Omental fat pad (tissue), 4 donors: ENCODE measurements at places on chromosomes 7 and 10.

- DNase-seq, result no peak
Observed at GRCh38 chr7:102834466-102834865, 78.3 kb upstream of the LRRC17 start.

DNA sequence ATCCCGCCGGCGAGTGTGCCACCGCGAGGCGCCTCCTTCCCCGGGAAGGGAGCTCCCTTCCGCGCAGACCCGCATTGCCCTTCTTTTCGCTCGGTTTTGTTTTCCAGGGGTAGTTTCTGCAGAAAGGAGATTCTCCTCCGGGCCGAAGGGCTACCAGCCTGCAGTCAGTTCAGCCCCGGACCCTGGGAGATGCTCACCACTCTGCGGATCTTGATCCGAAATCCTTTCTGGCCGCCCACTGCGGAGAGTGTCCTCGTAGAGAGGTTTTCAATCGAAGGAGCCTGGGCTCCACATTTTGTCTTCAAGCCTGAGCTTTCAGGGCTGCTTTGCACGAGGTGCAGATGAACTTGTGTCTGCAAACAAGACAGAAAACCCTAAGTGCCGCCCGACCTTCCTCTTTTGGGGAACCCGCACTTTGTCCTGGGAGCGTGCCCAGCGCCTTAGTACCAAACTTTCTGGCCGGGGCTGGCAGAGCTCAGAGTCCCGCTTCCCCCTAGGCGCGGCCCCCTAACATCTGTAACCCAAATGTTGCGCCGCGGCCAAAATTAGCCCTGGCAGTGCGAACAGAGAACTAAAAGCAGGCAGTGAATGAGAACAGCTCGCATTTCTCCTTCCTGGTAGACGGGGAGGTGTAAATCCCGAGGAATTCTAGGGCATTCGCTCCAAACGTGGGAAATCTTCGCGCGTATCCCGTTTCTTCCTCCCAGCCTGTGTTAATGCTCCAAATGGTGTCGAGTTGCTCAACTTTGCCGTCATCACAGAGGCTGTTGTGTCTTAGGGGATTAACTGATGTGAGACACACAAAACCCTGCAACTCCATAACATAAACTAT lies 6.7 kb upstream of the EN2 start:
- no peak for DNase-seq

GRCh38 chr7:6551016-6551511 lies at the start of gene GRID2IP:
Gene GRID2IP, minus strand, starts transcription at chr7:6551461. Its CDS starts 25 bp downstream, at chr7:6551436.
- DNase-seq, result no peak

GRCh38 chr10:102713539-102713813 lies 721 bp downstream of the ARL3 start:
- DNase-seq, result no peak

GRCh38 chr7:116232350-116232749 lies 22.0 kb downstream of the TES start:
- no peak for DNase-seq

DNA sequence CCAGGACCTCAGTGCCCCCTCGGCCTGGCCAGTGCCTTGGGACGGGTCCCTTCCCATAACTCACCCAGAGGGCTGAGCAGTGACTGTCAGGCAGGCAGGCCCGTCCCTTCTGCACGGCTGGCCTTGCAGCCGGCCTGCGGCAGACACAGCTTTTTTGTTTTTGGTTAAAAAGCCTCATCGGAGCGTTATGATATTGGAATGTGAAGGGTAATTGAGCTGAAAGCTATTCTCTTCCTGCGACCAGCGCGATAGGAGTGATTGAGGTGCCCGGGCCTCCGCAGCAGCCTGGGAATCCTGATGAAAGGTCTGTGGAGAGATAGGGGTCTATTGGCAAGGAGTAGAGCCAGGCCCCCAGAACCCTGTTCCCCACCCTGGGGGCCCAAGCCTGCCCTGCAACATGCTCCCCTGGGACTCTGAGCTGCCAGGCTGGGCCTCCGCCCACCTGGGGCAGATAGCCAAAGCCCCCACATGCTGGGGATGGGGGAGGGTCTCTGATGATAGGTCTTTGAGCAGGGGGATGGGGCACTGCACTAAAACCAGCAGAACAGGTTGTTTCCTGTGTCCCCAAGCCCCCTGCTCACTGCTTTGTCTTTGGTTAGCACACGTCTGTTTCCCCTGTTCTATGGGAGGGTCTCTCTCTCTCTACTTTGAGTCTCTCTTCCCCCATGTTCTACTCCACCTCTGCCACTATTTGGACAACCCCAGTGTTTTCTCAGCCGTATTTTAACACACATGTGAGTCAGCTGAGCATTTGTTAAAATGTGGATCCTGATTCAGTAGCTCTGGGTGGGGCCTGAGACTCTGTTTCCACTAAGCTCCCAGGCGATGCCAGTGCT lies 131.9 kb downstream of the CDH23 start:
- DNase-seq, result no peak

DNA sequence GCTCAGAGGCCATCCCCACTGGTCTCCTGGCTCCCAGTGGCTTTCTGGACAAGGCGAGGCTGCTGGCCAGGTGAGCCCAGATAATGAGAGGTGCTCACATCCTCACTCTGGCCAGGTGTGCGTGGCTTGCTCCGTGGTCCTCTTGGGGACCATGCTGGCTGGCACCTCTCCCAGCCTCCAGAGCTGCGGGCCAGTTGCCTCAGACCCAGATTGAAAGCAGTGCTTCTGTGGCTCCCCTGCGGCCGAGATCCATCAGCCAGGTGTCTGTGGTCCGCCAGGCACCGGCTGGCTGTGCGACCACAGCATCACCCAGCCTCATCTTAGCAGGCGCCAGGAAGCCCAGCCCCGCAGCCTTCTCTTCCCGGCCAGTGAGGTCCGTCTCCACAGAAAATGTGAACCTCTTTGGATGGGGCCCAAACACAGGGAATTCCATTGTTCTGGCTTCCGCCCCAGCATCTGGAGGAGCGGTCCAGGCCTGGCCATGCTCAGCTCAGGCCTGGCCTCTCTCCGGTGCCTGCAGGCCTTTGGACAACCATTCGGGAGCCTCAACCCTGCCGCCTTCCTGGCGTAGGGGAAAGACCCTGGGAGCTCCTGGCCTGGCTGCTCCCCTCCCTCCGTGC lies 5.2 kb upstream of the TTYH3 start:
- no peak for DNase-seq

GRCh38 chr7:69078997-69079769 lies 519.1 kb upstream of the AUTS2 start:
- DNase-seq, result no peak

DNA sequence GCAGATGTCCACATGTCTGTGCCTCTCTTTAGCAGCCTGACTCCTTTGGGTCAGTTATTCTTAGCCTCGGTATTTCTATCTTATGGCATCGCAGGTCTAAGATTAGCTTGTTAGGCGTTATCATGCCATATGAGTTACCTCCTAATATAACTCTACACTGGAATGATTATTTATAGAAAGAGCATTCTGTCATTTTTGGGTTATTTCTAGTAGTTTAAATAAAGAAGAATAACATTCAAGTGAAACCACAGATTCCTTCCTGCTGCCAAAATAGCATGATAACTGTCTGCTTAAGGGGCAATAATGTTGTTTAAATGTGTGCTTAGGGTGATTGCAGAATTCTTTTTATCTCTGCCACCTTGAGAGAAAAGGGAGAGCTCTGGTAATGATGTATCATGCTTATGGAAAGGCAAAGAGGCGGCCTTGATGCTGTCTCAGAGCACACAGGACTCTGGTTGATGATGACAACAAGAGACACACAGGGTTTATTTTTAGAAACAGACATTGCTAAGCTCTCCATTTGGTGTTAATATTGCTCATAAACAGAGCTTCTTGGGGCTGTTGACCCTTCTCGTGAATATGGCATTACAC lies 10.4 kb downstream of the HDAC9 start:
- DNase-seq, result no peak

- DNase-seq, result no peak
Observed at GRCh38 chr7:27771111-27771510, 31.1 kb downstream of the TAX1BP1 start.

DNA sequence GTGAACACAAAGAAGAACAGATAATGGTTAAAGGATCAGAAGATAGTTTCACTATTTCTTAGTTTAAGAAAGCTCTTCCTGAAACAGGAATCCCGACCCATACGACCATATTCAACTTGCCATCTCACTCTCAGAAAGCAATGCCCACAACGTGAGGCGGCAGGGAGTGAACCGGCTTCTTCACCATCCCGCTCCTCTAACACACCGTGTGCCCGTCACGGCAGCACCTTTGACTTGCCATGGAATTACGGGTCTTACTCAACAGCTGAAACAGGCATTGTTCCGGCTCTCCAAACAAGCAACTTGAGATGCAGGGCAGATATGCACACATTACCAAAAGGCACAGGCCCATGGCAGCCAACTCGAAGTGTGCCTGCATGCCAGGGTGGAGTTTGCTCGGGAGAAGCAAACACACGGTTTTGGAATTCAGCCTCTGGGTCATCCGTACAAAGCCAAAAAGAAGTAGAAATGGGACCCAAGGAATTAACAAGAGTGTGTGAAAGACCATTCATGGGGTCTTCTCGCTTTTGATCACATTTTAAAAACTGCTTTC lies 293.6 kb downstream of the DNAJB6 start:
- no peak for DNase-seq

DNA sequence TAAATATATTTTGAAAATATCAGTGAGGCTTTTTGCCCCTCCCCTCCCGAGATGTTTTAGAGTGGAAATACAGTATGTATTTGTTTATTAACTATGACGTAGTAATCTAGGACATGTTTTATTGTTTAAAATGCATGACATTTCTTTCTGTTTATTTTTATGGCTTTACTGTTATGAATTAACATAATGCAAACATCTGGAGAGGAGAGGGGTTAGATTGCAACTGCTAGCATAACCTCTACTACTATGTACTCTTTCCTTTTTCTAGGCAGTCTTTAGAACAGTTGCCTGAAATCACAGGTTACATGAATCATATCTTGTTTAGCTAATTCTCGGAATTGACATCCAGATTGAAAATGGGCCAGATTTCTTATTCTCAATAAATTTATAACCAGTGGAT lies 7.4 kb downstream of the BTAF1 start:
- no peak for DNase-seq

- no peak for DNase-seq
Observed at GRCh38 chr7:16743236-16743635, 10.3 kb upstream of the TSPAN13 start.
